ENCODE measurements at places on chromosomes 1 and 21.

GRCh38 chr1:204626381-204626780, 59.2 kb downstream of the LRRN2 start:
- DNase-seq = no peak

DNA sequence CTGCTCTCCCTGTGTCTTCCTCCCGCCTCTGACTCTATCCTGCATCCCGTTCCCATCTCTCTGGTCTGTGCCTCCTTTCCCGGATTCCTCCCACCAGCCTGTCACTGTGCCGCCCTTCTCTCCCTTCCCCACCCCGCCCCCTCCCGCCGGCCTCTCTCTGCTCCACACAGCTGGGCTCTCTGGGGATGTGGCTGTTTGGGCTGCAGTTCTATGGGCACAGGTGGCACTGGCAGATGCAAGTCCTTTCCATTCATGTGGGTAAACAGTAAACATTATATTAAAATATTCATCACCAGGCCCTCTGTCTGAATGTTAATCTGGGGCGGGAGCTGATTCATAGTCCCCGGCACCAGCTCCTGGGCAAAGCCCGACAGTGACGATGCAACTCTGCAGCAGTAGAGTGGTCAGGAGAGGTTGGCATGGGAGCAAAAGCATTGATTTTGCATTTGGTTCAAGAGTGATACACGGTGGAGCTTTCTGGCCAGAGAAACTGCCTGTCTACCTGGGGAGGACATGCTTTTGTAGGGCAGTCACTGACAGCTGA, 249.3 kb downstream of the TNR start:
- DNase-seq = no peak

- no peak for DNase-seq
Observed at GRCh38 chr1:48785869-48786268, 9.2 kb upstream of the BEND5 start.

- DNase-seq = peak; percentile 88
Observed at GRCh38 chr1:17212487-17213121, 7.7 kb downstream of the PADI1 start.

- no peak for DNase-seq
Observed at GRCh38 chr1:29732453-29732852, 496.1 kb downstream of the PTPRU start.

- DNase-seq = peak; percentile 95
Observed at GRCh38 chr1:19715334-19716203, 50.9 kb downstream of the HTR6 start.

GRCh38 chr1:228022571-228023293, 15.9 kb downstream of the WNT3A start:
- no peak for DNase-seq

GRCh38 chr1:178539291-178539690, 26.4 kb downstream of the TEX35 start:
- no peak for DNase-seq

GRCh38 chr1:15219280-15220023, 27.6 kb upstream of the FHAD1 start:
- no peak for DNase-seq

- DNase-seq = no peak
Observed at GRCh38 chr1:172834609-172835008, 175.7 kb downstream of the FASLG start.

GRCh38 chr1:217897100-217897499, 266.0 kb downstream of the SPATA17 start:
- DNase-seq = no peak

DNA sequence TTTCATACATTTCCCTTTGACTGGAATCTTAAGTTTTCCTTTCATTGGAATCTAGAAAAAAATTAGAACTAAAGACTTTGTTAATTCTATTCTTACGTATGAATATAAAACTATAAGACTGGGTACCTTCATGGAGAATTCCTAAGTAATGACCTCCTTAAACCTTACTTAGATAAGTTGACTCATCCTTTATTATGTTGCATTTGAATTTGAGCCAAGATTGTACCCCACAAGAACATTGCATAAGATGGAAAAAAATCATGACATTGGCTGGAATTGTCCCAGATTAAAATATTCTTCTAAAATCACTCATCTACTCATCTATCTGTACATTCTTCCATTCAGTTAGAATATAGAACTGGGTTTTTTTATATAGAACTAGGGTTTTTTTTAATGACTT, 137.4 kb downstream of the C1orf21 start:
- no peak for DNase-seq

DNA sequence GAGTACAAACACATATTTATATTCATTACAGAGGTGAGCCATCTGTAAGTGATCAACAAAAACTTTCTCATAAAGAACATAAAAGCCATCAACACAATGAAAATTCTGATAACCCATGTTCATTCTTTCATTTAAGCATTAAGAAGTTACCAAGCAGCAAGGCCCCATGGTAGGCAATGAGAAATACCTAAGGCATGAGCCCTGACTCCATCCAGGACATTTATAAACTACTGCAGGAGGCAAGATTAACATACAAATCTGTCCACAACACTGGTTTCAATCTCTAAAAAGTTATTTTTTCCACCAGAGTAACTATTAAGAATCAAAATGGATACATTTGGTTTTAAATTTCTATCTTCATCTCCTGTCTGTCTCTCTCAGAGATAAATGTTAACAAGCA, 76.1 kb downstream of the SIPA1L2 start:
- no peak for DNase-seq

- no peak for DNase-seq
Observed at GRCh38 chr1:64878931-64879611, 87.3 kb downstream of the JAK1 start.

GRCh38 chr1:201999625-202000238, 10.7 kb upstream of the ELF3 start:
- peak; percentile 61 for DNase-seq

GRCh38 chr1:194846488-194846887, 1660.1 kb upstream of the B3GALT2 start:
- no peak for DNase-seq

- no peak for DNase-seq
Observed at GRCh38 chr21:28590676-28591075, 402.0 kb downstream of the LTN1 start.

GRCh38 chr1:90044346-90044745, 49.4 kb downstream of the ZNF326 start:
- DNase-seq = no peak

- no peak for DNase-seq
Observed at GRCh38 chr1:97093741-97094140, 372.2 kb downstream of the PTBP2 start.

DNA sequence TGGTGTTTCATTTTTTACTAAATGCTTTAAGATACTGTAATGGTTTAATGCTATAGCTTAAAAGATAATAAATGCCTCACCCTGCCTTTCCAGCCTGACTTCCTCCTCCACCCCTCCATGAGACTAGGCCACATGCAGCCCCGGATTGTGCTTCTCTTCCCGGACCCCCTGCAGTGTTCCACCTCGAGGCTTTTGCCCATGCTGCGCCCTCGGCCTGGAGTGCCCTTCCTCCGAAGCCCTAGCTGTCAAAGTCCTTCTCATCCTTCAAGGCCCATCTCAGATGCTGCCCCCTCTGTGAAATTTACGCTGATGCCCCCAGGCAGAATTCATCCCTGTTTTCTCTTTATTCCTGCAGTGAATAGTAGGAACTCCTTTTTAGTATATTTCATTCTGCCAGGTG, 98.5 kb downstream of the ATP5PO start:
- DNase-seq = no peak

DNA sequence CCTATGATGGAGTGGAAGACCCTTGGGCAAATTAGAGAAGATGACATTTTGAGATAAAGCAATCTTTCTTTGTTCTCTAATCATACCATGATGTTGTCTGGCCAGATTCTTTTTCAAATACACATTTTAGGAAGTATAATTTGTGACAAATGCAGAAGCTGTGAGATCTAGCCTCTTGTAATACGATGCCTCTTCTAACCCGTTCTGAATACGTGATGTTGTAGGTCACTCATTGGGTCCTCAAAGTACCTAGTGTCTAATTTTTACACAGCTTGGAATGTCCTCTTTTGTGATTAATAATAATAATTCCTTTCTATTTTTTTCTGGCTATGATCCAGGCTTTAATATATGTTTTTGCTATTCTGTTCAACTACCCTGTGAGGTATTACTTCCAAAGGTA, 502.7 kb downstream of the NUF2 start:
- DNase-seq = no peak

GRCh38 chr1:70112838-70113237, 92.5 kb downstream of the LRRC40 start:
- DNase-seq = no peak

DNA sequence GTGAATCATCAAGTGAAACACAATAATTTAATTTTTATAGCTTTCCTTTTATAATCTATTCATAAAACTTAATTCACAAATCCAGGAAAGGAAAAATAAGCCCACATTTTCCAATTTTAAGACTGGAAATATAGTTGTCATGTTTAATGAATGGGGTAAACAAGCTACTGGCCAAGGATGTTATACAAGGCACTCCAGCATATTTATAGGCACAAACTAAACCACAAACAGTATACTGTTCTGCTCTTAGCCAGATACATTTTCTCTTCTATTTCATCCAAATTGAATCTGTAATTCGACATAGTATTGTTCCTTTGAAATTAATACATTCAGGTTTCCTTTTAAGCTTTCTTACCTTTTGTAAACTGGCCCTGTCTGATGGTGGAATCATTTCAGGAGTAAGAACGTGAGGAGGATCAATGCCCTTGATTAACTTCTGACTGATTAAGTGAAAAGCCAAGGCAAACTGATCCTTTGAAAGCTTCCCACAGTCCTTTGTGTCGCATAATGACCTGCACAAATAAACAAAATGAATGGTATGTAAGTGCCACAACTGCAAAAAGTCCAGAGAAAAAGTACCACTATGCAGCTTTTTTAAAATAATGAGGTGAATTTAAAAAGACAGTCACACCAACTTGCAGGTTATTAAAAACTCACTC, 74.4 kb downstream of the EPS15 start:
- no peak for DNase-seq

- no peak for DNase-seq
Observed at GRCh38 chr1:162197615-162198421, 128.3 kb downstream of the NOS1AP start.

DNA sequence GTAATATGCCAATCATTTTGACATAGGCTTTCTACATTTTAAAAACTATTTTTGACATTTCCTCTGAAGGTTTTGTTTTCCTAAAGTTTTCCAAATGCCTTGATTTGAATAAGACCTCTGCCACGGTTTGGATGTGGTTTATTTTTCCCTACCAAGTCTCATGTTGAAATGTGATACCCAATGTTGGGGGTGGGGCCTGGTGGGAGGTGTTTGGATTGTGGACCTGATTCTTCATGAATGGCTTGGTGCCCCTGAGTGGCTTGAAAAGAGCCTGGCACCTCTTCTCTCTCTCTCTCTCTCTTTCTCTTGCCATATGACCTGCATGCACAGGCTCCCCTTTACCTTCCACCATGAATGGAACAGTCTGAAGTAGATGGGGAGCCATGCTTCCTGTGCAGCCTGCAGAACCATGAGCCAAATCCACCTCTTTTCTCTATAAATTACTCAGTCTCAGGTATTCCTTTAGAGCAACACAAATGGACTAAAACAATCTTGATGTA, 14.8 kb downstream of the MMEL1 start:
- DNase-seq = no peak

- DNase-seq = no peak
Observed at GRCh38 chr1:89743788-89744187, 77.0 kb upstream of the LRRC8D start.
